ENCODE measurements at places on chromosomes 2 and 18.
A peak's percentile ranks its signal among the peaks of the same experiment; 100 is the strongest.

GRCh38 chr2:211204456-211204855, 648.1 kb downstream of the CPS1 start:
- no peak for DNase-seq

DNA sequence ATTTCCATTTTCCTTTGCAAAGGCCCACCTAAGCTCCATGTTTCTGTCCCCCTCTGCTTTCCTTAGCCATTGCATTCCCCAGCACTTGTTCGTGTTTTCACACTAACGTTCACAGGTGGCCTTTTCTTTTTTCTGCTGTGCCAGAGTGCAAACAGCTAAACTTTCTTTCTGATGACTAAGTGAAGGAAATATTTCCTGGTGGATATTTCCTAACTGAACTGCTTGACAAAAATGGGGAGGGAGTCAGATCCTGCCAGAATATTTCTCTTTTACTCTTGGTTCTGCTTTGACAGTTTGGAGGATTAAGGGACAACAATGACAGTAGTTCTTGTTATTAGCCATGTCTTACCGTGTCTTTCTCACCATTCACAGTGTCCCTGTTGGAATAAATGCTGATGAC, 344.0 kb downstream of the ARHGAP15 start:
- DNase-seq, result no peak

GRCh38 chr18:60831971-60832370, 459.4 kb upstream of the MC4R start:
- DNase-seq, result no peak

DNA sequence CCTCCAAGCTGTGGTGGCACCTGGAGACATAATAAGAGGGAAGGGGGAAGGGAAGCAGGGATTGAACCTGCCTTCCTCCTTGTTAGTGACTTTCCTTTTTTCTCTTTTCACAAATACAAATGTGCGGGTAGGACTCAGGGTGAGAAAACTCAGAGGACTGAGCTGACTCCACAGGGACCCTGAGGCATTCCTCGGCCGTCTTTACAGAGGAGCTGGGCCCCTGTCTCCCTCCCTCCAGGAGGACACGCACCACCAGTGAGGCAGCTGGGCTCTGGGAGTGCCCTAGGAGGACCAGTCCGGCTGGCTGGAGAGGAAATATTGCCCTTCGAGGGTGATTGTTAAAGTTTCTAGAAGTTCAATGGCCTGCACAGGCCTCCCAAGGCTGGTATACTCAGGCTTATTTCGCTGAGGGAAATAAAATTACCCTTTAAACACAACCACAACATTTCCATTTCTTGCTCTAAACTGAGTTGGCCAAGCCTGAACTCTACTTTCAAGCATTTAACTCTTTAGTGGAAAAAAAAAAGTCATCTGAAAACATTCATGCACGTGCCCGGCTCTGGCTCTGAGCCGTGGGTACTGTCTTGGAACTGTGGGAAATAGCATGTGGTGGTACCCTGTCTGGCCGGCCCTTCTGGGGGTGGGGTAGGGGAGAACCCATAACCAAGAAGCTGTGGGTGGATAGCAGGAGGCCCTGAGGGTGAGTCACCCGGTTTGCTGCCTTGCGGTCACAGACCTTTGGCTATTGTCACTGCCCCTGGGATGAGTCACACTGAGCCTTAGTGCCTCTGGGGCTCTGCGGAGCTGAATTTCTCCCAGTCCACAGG, 116.0 kb downstream of the COPS8 start:
- no peak for DNase-seq

DNA sequence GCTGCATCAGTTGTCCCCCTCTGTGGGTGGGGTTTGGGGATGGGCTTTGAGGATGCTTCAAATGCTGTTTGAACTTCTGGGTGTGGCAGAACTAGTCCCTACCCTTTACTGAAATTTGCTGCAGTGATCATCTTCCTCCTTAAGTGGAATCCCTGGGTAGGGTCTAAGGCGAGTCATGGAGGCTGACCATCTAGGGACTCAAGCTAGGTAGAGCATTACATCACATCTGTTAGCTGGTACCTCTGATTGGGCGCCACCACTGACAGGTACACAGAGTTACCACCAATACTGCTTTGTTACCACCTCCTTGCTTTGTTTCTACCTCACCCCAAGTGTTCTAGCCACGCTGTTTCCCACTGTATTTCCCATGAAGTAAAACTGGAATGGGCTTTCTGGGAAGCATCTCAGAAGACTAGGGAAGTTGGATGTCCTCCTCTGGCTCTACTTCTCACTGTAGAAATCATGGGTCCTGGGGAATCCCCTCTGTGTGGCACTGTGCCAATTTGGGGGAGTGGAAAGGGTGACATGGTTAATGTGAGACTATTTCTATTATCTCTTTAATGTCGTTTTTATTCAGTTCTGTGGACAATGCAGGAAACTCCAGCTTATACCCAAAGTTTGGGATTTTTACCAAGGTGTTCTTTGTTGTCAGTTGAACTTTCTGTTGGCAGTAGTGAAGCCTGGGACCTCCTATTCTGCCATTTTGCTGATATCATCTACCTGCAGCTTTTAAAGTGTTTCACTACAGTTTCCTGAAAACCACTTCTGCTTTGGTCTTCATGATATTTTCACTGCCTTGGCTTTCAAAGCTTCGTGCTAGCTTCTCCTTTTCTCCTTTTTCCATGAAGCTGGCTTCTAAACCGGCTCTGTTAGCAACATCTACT, 14.5 kb upstream of the SULT1C4 start:
- DNase-seq, result no peak

- DNase-seq, result no peak
Observed at GRCh38 chr18:21761471-21762115, 21.0 kb downstream of the MIB1 start.

- DNase-seq, result peak; percentile 77
Observed at GRCh38 chr2:95345563-95346230, 48.5 kb downstream of the KCNIP3 start.

DNA sequence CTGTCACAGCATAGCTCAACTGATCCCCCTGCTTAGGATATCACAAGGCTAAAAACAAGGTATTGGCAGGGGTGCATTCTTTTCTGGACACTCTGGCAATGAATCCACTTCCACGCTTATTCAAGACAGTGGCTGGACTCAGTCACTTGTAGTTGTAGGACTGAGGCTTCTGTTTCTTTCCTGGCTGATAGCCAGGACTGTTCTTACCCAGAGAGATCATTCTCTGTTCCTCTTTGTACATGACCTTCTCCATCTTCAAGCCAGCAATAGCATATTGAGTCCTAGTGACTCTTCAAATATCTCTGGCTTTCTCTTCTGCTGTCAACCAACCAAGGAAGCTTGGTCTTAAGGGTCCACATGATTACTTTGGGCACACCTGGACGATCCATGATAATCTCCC, 241.3 kb downstream of the RBM43 start:
- no peak for DNase-seq

- DNase-seq, result no peak
Observed at GRCh38 chr2:38308821-38309220, 68.3 kb downstream of the ATL2 start.

- no peak for DNase-seq
Observed at GRCh38 chr2:234970477-234970882, 18.7 kb downstream of the SH3BP4 start.

- DNase-seq, result no peak
Observed at GRCh38 chr2:211494536-211494935, 938.1 kb downstream of the CPS1 start.

- DNase-seq, result no peak
Observed at GRCh38 chr18:54129448-54130067, 94.9 kb downstream of the MBD2 start.

DNA sequence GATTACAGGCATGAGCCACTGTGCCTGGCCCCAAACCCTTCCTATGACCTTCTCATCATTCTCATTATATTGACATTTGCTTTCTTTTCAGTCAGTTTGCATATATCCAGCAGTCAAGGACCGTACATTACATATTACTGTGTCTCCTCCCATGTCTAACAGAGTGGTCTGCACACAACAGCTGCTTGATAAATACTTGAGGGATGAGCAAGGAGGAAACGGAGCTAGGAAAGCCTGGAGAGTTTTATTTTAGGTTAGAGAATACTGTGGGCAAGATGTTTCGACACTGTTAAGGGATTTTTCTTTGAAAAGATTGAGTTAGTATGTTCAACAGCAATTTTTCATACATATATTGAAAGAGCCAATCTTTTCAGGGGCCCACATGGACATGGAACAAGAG, 76.2 kb upstream of the CHRNA1 start:
- no peak for DNase-seq

DNA sequence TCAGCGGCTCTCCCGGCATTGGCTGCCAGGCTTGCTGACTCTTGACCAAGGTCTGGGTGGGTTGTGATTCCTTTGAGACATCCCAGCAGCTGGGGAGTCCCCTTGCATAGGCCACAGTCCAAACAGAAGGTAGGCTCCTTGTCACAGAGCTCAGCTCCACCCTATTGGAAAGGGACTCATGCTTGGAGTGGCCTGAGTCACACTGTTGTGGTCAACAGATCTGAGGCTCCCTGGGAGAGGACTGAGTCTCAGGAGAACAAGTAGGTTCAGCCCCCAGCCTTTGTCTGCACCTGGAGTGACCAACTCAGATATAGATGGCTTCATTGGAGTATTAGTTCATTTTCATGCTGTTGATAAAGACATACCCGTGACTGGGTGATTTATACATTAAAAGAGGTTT, 32.1 kb upstream of the SH3BP4 start:
- DNase-seq, result no peak

- no peak for DNase-seq
Observed at GRCh38 chr18:47790036-47790435, 140.4 kb downstream of the SMAD2 start.

- DNase-seq, result no peak
Observed at GRCh38 chr2:106189325-106189724, 4.8 kb downstream of the UXS1 start.

DNA sequence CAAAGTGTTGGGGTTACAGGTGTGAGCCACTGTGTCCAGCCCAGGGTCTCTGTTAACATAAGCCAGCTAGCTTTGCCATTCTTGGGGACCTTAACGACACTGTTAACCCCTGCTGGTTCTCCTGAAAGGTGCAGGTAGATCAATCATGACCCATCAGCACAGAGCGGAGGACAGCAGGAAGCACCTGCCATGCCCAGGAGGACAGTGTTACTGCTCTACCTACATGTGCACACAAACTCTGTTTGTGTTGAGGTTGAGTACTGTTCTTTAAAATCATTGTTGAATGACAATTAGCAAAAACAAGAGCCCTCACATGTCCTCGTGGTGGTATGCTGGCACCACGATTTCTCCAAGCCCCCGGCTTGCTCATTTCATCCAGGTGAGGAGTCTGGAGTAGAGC, 120.9 kb downstream of the FAM210A start:
- DNase-seq, result no peak

DNA sequence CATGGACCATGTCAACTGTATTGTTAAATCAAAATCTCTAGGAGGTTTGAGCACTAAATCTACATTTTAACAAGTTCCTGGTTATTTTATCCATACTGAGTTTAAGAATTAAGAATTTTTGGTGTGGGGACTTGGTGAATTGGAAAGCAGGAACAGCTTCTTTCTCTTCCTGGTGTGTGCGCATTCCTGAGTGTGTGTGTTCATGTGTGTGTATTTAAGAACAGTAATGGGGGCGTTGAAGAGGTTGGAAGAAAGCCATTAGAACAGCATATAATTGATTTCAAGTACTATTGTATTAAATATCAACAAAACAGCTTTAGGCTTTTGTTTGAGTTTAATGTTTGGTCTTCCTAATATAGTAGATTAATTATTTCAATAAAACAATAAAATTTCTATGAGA, 801.3 kb upstream of the ID2 start:
- no peak for DNase-seq

DNA sequence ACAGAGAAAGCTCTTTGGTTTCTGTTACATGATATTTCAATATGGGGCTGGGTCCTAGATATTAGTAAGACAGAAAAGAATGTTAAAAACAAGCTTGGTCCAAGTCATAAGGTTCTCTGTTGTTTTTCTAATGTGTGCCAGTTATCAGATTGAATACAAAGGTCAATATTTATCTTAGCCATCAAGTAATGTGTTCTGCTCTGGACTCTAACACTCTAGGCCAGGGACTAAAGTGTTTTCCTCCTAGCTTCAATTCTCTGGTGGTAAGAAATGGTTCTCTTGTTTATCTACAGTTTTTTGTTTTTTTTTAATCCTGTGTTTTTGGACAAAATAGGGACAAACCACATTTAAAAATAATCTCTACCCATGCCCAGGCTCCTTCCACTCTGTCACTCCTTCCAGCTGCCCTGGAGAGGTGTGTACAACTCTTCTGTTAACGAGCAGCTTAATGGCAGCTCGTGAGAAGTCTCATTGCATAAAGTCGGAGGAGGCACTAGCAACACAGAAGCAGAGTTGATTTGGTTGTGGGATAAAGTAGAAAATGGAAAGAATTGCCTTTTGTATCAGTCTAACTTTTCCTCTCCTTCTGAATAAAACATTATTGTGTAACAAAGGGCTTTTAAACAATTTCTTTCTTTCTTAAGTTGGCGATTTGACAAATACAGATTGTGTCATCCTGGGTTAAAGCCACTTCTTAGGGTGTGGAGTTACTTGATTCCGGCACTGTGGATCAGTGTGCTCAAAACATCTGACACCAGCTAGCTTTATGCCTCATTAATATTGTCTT, 8.0 kb upstream of the SESTD1 start:
- no peak for DNase-seq

- DNase-seq, result no peak
Observed at GRCh38 chr2:239566995-239567568, 166.3 kb upstream of the HDAC4 start.

- DNase-seq, result no peak
Observed at GRCh38 chr2:19864381-19864780, 37.4 kb downstream of the TTC32 start.

DNA sequence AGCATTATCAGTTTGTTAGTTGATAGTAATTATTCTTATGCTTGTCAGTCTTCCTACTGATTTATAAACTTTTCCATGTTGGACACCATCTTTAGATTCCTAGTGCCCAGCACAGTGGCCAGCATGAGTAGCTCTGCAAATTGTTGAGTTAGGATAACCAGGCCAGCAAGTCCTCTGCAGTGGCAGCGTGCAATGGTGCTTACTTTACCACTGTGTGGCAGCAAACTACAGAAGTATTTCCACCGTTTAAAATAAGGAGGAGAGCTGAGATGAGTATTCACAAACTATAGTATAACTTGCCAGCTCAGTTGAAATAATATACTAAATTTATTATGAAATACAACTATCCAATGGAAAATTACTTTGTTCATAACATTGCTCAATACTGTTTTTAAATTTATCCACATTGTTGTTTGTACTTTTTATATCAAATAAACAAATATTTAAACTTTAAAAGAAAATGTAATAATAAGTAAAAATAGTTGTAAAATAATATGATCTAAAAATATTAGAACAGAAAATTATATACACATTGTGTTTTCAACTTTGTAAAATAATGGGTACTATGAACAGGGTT, 9.3 kb upstream of the THADA start:
- no peak for DNase-seq

- DNase-seq, result no peak
Observed at GRCh38 chr2:114127372-114127771, 237.5 kb downstream of the ACTR3 start.

Measured in RWPE2 (cell line).